ENCODE measurements at places on chromosomes 2 and 18.

- no peak for DNase-seq
Measured at GRCh38 chr18:79599441-79599931, 80.1 kb upstream of the CTDP1 start.

GRCh38 chr18:5519448-5520298 is 24.1 kb downstream of the EPB41L3 start:
- no peak for DNase-seq

- DNase-seq, result peak; percentile 32
Measured at GRCh38 chr2:196927376-196928225, 1.1 kb upstream of the PGAP1 start.

DNA sequence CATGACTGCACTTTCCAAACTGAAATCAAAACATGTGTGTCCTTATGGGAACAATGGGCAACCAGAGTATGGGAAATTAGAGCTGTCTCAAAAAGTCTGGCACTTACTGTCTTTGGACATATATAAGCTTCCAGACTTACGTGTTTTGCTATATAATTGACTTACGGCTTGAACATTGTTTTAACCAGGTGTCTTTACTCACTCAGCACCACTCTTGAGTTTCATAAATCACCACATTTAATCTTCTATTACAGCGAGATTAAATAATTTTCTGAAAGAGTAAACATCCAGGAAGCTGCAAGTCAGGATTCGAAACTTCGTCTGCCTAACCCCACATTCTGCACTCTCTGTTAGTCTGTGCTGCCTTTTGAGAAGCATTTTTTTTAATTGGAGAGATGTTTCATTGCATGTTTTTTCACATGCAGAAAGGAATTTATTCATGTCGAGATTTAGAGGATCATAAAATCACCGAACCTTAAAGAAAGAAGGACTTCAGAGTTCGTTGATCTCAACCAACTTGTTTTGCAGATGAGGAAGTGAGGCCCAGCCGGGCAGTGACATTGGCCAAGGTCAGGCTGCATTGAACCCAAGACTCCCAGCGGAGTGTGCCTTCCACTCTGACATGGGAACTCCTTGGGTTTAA is 137.3 kb downstream of the SETBP1 start:
- no peak for DNase-seq

GRCh38 chr2:149904352-149905175 is 317.0 kb upstream of the MMADHC start:
- DNase-seq, result no peak

GRCh38 chr2:227447606-227448005 is 24.4 kb upstream of the AGFG1 start:
- peak; percentile 86 for DNase-seq

DNA sequence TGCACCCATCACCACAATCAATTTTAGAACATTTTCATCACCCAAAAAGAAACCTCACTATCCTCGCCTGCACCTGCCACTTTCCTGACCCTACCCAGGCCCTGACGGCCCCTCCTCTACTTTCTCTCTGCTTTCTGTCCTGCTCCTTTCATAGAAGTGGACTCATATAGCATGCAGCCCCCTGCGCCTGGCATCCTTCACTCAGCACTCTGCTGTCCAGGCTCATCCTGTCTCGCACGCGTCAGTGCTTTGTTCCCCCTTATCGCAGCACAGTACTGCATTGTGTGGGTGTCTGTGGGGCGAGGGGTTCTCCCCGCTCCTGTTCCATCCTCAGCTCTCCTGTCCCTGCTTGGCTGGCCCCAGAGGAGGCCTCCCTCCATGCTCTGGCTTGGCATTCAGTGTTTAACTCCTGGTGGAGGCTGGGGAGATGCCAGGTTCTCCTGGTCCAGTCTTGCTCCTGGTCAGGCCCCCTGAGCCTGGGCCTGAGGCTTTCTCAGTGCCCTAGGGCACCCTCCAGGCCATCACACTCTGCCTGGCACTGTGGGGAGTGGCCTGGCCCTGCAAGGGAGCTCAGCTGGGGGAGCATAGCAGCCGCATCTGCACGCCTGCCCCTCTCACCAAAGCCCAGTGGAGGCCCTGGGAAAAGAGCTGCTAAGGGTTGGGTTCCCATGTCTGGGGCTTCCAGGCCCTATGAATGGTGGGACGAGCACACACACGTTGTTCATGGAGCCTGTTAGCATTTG is 6.6 kb upstream of the TUBB6 start:
- DNase-seq, result no peak

GRCh38 chr2:33246432-33246831 is 230.0 kb upstream of the RASGRP3 start:
- DNase-seq, result no peak

GRCh38 chr18:26271917-26272549 is 45.8 kb downstream of the TAF4B start:
- no peak for DNase-seq

DNA sequence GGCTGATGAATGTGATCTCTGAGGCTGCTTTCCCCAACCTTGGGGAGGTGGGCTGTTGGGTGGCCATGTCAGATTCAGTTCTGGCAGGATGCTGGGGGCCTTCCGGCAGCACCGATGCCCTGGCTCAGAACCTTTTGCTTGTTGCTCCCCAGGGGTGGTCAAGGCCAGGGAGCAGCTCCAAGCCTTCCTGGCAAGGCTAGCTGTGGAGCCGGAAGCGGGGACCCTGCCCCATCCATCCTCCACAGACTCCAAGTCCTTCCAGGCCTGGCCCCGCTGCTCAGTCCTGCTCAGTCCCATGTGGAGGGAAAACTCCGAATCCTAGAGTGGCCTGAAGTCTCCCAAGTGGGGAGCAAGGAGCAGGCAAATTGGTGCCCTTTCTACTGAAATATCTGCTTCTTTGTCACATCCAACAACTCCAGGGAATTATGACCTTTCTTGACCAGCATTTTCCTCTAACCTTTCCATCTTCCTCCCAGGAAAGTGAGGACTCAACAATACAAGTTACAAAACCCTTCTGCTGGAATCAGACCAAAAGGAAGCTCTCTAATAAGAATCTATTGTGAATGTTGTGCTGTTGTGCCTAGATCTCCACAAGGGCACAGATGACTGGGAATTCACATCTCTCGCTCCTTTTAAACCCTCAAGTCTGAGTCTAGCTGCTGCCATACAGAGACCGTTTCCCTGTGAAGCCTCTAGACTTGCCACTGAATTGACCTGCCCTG is 134.0 kb downstream of the MCFD2 start:
- DNase-seq, result no peak

DNA sequence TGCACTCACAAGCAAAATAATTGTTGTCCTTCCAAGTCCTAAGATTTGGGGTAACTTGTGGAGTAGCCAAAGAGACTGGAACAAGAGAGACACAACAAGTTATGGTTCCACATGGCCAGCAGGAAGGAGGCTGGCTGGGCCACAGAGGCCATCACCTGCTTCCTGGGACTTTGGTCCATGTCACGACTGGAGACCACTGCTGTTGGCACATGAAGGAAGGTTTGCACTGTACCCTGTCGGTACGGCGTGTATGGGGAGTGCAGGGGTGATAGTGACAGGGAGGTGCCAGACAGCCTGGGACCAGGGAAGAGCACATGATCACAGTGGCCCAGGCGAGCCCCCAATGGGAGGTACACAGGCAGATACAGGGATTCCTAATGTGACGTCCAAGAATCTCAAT is 15.5 kb downstream of the SLC66A2 start:
- no peak for DNase-seq

GRCh38 chr2:69490486-69490885 is 53.3 kb upstream of the NFU1 start:
- DNase-seq, result no peak

- DNase-seq, result no peak
Measured at GRCh38 chr2:39660612-39661236, 5.0 kb upstream of the TMEM178A start.

Measured in retinal pigment epithelial cell (primary cell).